ENCODE measurements at places on chromosomes 11 and 22.
A peak's percentile ranks its signal among the peaks of the same experiment; 100 is the strongest.

GRCh38 chr11:114162719-114163123, 103.2 kb downstream of the ZBTB16 start:
- DNase-seq = no peak

GRCh38 chr11:85164743-85165142, 462.4 kb downstream of the DLG2 start:
- DNase-seq = no peak

- no peak for DNase-seq
Observed at GRCh38 chr11:116929414-116930090, 92.1 kb upstream of the APOA1 start.

DNA sequence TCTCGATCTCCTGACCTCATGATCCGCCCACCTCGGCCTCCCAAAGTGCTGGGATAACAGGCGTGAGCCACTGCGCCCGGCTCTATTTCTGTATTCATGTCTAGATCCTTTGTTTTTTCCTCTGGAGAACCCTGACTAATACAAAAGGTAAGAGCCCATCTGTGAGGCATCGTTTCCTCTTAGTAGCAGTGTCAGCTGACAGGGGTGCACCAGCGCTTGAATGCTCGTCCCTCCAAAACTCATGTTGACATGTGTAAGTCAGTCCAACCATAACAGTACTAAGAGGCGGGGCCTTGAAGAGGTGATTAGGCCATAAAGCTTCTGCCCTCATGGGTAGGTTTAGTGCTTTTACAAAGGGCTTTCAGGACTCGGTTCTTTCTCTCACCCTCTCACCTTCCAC, 470.1 kb upstream of the B3GAT1 start:
- DNase-seq = no peak

GRCh38 chr11:46537121-46537520, 56.7 kb downstream of the AMBRA1 start:
- DNase-seq = no peak

DNA sequence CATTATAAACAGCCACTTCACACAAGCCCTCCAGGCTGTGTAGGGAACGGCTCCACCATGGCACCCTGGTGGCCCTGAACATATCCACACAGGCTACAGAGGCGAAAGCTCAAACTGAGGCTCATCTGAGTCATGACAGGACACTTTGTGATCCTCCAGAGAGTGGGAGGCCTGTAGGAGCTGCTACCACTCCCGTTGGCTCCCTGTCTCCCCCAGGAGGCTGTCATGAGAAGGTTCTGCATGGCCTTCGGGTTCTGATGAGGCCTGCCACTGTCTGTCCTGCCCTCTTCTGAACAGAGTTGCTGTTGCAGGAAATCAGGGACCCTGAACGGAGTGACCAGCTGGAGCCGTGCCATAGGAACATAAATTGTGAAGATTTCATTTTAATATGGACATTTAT, 23.8 kb upstream of the ALDH3B2 start:
- DNase-seq = peak; percentile 28

GRCh38 chr11:316031-316701, 2.3 kb downstream of the IFITM1 start:
- no peak for DNase-seq

DNA sequence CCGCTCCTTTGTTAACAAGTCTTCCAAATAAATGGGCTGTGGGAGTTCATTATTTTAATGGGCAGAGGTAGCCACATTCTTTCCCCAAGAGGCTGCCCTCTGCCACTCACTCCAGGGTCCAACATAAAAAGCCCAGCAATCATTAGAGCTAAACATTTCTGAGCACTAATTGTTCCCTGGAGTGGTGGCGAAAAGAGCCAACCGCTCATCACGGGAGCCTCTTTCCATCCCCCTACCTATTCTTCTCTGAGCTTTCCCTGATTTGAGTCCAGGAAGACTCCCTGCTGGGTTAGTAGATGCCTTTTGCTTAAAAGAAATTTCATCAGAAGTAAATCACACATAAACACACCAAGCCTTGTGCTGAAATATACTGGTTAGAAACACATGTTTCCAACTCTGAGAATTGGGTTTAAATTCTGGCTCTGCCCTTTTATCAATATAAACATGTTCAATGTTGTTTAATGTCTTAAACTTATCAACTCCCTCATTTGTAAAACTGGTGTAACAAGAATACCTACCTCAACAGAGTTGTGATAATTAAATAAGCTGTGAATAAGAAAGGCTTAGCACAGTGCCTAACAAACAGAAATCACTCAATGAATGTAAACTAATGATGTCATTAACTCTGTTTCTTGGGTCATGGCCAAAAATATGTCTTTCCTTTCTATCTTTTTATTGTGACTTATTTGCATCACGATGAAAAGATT, at the start of gene OR5A2:
Gene OR5A2 (minus strand): TSS at position 53 of the 707 bp plus-strand sequence. CDS start 3,460 bp downstream, outside the sequence.
- DNase-seq = no peak

- DNase-seq = no peak
Observed at GRCh38 chr11:76695771-76696170, 25.2 kb upstream of the LRRC32 start.

GRCh38 chr11:127242676-127243075, 242.1 kb upstream of the KIRREL3 start:
- DNase-seq = no peak

DNA sequence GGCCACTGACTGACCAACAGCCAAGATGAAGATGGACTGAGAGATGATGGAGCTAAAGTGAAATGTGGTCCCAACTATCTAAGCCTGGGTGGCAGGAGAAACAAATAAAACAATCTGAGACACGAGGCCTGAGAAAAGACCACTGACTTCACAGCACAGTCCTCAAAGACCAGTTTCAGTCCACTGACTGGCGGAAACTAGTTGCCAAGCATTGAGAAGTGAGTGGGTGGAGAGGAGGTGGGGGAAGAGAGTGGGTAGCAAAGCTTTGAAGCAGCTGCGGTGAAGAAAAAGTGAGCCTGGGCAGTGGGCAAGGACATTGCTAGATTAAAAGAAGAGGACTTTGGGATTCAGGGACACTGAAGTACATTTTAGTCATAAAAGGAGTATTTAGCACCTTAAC, 1.9 kb downstream of the MS4A1 start:
- DNase-seq = no peak

- DNase-seq = no peak
Observed at GRCh38 chr11:6962141-6962540, 35.9 kb downstream of the ZNF215 start.

GRCh38 chr11:71383461-71383860, 64.7 kb downstream of the DHCR7 start:
- DNase-seq = no peak

- DNase-seq = peak; percentile 50
Observed at GRCh38 chr11:11998091-11998781, 10.2 kb downstream of the DKK3 start.

DNA sequence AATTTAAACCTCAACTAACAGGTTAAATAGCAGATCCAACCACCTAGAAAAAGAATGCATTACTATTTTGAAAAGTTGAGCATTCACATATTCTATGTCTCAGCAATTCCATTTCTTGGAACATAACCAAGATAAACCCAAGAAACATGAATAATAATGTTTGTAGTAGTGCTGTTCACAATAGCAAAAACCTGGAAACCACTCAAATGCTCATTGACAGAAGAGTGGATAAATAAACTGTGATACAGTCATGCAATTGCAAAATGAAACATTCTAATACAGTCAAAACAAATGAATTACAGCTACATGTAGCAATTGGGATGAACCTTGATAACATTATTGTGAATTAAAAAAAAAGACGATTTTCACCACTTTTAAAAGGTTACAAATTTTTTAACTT, 162.8 kb upstream of the TMEM45B start:
- DNase-seq = no peak

- no peak for DNase-seq
Observed at GRCh38 chr11:28833670-28834069, 725.5 kb downstream of the METTL15 start.

- no peak for DNase-seq
Observed at GRCh38 chr11:76801225-76801624, 18.1 kb downstream of the TSKU start.

GRCh38 chr22:46112405-46112804, 37.9 kb upstream of the PPARA start:
- DNase-seq = no peak

- DNase-seq = no peak
Observed at GRCh38 chr11:106306942-106307341, 229.5 kb downstream of the AASDHPPT start.

DNA sequence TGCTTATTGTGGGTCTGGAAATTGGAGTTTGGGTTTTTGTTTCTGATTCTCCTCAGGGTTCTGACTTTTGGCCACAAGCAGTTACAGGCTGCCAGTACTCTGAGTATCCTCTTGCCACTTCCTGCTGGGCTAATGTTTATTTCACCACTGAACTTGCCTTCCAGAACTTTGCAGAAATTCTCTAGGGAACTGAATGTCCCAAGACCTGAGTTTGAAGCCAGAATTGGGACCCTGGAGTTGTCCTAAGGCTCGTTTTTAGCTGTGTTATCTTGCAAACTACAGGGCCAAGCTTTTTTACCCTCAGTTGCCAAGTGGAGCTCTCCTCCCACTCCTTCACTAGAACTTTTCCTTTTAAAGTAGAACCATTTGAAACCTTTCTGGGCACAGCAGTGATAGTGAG, 89.9 kb downstream of the FAT3 start:
- no peak for DNase-seq

GRCh38 chr11:20061776-20062175, 98.5 kb downstream of the DBX1 start:
- no peak for DNase-seq

- no peak for DNase-seq
Observed at GRCh38 chr11:107961480-107961879, 33.2 kb downstream of the RAB39A start.

- no peak for DNase-seq
Observed at GRCh38 chr11:35367491-35367890, 51.9 kb downstream of the SLC1A2 start.

- DNase-seq = no peak
Observed at GRCh38 chr11:61769169-61769920, 16.9 kb downstream of the MYRF start.

DNA sequence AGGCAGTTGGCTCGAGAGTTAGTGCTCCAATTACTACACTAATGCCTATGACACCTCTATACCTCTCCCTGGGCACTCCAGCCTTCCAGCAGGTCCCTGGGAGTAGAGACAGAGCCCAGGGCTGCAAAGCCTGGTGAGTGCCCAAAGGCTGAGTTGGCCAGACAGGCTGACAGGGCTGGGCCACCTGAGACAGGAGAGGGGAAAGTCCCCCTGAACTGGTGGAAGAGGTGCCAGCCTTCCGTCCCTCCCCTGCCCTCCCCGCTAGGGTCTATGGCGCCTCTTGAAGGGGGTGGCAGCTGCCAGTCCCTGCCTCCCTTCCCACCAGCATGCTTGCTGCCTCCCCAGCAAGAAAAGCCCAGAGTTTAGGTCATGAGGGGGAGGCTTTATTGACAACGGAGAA, 3.0 kb downstream of the KCNJ11 start:
- DNase-seq = no peak

DNA sequence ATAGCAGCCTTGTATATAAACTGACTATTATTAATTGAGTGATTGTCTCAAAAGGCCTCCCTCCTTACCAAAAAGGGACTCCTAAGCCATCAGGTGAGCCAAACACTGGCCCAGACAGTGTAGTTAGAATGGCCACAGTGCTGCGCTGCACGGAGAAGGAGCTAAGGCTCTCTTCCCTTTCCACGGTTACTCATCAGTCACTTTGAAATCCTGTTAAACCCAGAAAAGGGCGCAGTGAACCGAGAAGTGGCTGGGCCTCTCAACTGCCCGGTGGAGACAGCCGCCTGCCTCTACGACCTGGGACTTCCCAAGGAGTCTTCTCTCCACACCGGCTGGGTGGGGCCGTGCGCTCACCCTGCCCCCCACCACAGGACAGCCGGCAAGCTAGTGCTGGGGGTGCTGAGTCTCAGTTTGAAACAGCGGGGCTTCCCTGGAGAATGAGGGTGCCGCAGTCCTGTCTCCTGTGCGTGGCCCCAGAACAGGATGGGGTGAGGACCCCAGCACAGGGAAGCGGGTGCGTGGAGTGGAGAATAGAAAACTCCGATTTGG, 1.3 kb downstream of the MYH9 start:
- DNase-seq = peak; percentile 59

DNA sequence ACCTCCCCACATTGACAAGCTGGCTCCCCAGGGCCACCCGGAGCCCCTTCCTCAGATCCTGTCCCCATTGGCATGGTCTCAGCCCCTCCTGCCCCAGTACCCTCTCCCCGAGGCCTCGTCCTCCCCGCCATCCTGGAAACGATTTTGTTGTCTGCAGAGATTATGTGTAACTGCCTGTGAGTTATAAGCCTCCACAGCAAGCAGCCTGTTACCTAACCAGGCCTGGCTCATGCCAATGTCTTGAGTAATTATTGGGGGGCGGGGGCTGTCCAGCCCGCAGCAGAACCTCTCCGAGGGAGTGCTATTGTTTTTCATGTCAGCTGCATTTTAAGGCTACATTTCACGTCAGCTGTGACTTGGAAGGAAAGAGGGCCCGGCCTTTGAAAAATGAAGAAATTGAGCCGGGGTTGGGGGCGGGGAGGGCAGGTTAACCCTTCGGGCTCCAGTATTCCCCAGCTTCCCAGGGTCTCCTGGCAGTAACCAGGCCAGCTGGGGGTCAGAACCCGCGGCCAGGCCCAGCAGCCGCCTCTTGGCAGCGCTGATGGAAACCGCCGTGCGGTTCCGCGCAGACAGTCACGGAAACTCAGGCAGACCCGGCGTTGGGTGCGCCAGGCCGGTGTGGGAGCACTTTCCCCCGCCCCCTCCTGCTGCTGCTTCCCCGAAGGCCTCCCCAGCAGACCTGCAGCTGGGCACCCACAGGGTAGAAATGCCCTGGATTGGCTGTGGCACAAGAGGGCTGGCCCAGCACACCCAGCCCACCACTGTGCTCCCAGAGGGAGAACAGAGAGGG, 59.5 kb downstream of the CDKN1C start:
- DNase-seq = no peak

- no peak for DNase-seq
Observed at GRCh38 chr11:94494126-94494680, 419 bp downstream of the ANKRD49 start.

GRCh38 chr11:14270690-14271542, 88.1 kb downstream of the RRAS2 start:
- peak; percentile 50 for DNase-seq

DNA sequence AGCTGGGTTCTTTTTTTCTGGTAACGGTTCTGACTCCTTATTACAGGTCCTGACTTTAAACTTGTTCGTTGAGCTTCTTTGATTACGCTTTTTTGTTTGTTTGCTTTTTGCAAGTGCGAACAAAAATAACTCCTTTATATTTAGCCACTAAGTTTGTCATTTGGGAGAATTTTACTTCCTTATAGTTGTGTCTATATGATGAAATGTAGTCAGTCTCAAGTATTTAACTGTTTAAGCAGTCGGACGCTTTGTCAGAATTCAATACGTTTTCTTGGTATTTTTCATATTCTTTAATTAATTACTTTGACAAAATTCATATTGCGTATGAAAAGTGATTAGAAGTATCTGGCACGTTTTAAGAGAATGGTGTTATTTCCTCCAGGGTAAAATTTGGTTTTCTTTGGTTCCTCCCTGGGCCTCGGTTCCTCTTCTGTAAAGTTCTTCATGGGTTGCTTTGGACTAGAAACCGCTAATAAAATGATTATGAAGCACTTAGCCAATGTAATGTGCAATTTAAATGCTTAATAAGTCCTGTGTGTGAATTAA, 1.3 kb downstream of the CBL start:
- DNase-seq = no peak
